ENCODE measurements at places on chromosomes 11 and 22.
A peak's percentile ranks its signal among the peaks of the same experiment; 100 is the strongest.

DNA sequence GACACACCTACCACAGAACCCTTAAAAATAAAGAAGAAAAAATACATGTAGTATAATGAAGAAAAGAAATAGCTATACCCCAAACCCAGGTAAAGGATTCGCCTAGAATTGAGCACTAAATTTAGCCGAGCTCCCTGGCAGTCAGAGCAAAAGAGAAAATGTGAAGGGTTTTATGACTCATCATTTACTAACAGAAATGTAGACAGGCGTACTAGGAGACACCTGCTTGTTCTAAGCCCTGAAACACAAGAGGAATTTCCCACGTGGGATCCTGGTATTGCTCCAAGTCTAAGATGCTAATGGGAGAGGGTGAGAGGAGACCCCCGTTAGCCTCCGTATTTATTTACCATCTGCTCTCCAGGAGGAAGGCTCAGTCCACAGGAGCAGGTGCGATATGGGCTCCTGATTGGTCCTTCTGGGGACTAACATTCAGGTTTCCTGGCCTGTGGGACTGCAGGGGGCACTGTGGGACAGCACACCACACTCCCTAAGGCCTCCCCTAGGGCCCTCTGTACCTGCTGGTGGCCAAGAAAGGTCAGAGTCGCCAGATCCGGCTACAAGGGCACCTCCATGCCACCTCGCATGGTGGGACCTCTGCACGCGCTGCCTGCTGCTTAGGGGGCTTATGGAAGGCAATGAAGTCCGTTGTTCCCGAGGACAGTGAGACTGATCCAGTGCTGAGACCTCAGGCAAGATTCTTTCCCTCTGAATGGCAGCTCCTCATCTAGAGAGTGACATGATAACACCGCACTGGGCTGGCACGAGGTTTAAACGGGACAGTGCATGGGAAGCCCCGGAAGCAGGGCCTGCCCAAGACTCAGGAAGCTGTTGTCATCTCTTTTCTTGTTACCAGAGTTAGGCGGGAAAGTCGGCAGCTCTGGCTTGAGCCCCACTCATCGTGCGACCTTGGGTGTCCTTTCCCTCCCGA, 25.8 kb downstream of the KCNC1 start:
- DNase-seq, result peak; percentile 40

- no peak for DNase-seq
These were observed 3.5 kb upstream of the TCF20 start for GRCh38 chr22:42273855-42274451.

GRCh38 chr11:106327134-106327533, 249.7 kb downstream of the AASDHPPT start:
- no peak for DNase-seq

GRCh38 chr22:40000171-40000570, 5.4 kb downstream of the FAM83F start:
- no peak for DNase-seq
